ENCODE measurements at places on chromosomes 7 and 10.

GRCh38 chr10:6382081-6382480 lies 179.3 kb downstream of the PFKFB3 start:
- no peaks in the 10 kb centered on the region for H3K36me3 ChIP-seq
- no peak for DNase-seq
- no peaks in the 10 kb centered on the region for H3K27me3 ChIP-seq

DNA sequence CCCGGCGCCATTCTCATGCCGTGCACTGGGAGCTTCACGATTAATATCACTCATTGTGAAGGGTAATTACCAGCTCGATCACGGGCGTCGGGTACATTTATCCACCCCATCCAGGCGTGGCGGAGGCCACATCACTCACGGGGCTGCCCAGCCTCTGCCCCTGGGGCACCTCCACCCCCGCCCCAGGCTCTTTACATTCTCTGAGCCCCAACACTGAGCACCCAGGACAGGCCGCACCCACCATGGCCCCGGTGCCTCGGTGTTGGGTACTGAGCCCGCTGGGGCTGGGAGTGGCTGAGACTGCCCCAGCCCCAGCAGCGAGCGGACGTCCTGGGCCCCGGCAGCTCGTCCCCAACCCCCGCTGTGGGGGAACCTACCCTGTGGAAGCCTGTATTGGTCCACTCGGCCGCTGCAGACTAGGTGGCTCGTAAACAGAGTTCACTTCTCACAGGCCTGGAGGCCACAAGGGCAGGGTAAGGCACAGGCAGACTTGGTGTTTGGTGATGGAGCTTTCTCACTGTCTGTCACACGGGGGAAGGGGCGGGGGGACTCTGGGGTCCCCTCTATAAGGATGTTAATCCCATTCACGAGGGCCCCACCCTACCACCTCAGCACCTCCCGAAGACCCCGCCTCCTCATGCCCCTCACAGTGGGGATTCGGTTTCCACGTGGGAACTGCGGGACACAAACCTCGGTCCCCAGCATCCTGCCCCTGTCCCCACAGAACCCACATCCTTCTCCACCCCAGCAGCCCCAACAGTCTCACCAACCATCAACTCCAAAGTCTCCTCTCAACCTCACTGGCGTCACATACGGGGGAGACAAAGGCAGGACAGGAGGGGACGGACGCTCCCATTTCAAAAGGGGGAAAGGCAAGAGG lies 184.1 kb downstream of the ELFN1 start:
- H3K27me3 ChIP-seq = no peaks in the 10 kb centered on the region
- no peak overlapping the region for H3K4me3 ChIP-seq
- peak; percentile 49 for DNase-seq

DNA sequence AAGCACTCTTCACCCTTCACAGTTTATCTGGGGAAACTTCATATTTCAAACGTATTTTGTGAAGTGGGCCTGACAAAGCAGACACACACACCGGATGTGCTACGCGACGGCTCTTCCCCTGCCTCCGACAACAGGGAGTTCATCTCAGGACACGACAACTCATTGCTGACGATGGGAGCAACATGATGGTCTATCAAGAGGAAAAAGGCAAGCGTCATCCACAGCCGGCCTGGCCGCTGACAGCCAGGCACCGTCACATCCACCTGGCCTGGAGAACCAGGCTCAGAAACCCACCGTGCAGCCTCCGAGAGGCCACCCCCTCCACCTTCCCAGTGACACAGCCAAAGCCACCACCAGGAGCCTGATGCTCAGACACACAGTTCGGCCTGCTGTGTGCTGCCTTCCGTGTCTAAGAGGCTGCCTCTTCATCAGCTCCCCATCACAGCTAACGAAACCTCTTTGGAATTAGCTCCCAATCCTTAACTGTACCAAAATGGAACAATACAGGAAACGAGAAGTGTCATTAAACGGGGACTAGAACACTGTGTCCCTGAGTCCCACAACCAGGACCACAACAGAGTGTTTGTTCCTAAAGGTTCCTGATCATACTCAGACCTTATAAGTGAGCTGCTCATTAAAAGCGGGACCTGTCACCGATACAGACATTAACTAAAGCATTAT lies 76.7 kb downstream of the SFMBT2 start:
- no peak overlapping the region for H3K27ac ChIP-seq
- H3K36me3 ChIP-seq = no peaks in the 10 kb centered on the region
- H3K27me3 ChIP-seq = no peaks in the 10 kb centered on the region
- H3K4me3 ChIP-seq = no peak overlapping the region
- H3K4me1 ChIP-seq = no peaks in the 10 kb centered on the region
- no peak for DNase-seq

DNA sequence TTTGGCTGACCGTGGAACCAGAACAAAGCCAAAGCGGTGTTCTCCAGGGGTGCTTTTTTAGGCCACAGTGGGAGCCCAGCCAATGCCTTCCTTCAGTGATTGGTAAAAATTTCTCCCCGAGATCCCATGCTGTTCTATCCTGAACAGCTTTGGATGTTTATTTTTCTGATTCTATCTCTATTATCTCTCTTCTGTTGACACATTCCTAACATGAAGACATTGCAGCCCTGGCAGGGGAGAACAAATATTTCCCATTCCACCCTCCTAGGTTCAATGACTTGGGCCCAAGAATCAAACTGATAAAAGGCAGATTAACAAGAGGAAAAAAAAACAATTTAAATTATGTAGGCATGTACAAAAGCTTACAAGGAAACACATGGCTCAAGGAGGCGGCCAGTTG lies 162.7 kb downstream of the PFKFB3 start:
- H3K4me1 ChIP-seq = no peaks in the 10 kb centered on the region
- no peak for DNase-seq
- no peaks in the 10 kb centered on the region for H3K36me3 ChIP-seq
- no peaks in the 10 kb centered on the region for H3K27me3 ChIP-seq
- H3K4me3 ChIP-seq = no peak overlapping the region

GRCh38 chr10:36452851-36453250 lies 672.5 kb upstream of the ANKRD30A start:
- H3K27me3 ChIP-seq = no peaks in the 10 kb centered on the region
- DNase-seq = no peak
- H3K27ac ChIP-seq = no peak overlapping the region
- H3K4me3 ChIP-seq = no peak overlapping the region
- H3K4me1 ChIP-seq = peaks cover 8% of the 10 kb centered on the region
